ENCODE measurements at places on chromosomes 11 and 22.
A peak's percentile ranks its signal among the peaks of the same experiment; 100 is the strongest.

DNA sequence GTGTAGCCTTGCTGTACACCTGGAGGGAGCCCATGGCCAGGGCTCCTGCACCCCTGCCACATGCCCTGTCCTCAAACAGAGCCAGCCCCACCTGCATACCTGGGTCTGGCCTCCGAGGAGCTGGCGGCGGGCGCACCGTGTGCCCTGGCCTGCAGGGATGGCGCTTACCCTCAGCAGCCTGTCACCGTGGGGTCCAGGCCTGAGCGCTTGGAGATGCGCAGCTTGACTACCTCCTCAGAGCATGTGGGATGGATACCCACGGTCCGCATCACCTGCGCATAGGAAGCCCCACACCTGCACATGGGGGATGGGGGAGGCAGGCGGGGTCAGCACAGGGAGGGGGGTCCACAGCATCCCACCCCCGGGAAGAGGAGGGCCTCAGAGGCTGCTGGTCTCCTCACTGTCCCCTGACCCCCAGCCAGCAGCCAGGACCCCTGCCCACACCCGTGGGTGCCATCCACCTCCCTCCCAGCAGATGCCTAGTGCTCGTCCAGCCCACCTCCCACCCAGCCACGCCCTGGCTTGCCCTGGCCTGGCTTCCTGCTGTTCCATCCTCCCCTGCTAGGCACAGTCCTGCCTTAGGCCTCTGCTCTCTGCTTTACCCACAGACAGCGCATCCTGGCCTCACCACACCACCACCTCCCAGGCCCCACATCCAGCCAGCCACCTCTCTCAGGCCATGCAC, 22.4 kb upstream of the GNB1L start:
- H3K27ac ChIP-seq = no peak overlapping the region
- DNase-seq = peak; percentile 41
- H3K4me1 ChIP-seq = no peaks in the 10 kb centered on the region
- H3K36me3 ChIP-seq = no peaks in the 10 kb centered on the region
- no peaks in the 10 kb centered on the region for H3K27me3 ChIP-seq

DNA sequence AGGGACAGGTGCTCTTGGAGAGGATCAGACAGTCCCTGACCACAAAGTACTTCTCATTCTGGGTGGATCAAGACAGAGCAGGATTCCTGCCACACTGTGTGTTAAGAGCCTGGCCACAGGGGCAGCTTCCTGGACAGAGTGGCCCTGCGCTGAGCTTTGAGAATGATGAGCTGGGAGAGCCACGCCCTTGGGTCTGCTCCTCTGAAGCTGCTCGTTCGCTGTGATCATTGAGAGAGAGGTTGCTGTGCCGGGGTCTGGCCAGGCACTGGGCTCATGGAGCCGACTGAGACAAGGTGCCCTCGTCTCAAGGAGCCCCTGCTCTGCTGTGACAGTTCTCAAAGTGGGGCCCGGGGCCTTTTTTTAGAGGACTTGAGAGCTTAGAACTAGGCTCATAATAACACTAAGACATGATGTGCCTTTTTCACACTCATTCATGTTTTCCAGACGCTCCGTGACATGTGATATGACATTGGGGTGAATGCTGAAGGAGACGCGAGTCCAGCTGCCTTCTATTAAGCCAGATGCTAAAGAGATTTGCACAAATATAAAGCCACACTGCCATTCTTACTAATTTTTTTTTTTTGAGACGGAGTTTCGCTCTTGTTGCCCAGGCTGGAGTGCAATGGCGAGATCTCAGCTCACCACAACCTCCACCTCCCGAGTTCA, 1.6 kb upstream of the MFRP start:
- no peaks in the 10 kb centered on the region for H3K4me1 ChIP-seq
- no peak overlapping the region for H3K27ac ChIP-seq
- H3K36me3 ChIP-seq = no peaks in the 10 kb centered on the region
- no peaks in the 10 kb centered on the region for H3K27me3 ChIP-seq

DNA sequence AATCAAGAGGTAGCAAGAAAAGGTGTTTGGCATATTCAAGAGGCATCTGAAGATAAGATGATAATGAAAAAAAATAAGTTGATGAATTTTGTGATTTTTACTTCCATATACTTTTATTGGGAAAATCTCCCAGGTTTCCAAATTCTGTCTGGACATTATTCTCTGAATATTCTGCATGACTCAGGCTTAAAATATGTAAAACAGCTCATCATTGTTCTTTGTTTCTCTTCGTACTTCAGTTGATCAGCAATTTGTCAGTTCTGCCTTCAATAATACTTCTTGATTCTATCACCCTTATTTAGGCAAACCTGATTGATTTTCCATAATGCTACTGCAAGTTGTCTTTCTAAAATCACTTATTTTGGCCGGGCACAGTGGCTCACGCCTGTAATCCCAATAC, 30.2 kb downstream of the GTF2H1 start:
- no peak overlapping the region for H3K4me3 ChIP-seq
- no peak for DNase-seq
- peaks cover 5% of the 10 kb centered on the region for H3K36me3 ChIP-seq
- no peak overlapping the region for H3K27ac ChIP-seq
- H3K4me1 ChIP-seq = no peaks in the 10 kb centered on the region
- no peaks in the 10 kb centered on the region for H3K27me3 ChIP-seq

DNA sequence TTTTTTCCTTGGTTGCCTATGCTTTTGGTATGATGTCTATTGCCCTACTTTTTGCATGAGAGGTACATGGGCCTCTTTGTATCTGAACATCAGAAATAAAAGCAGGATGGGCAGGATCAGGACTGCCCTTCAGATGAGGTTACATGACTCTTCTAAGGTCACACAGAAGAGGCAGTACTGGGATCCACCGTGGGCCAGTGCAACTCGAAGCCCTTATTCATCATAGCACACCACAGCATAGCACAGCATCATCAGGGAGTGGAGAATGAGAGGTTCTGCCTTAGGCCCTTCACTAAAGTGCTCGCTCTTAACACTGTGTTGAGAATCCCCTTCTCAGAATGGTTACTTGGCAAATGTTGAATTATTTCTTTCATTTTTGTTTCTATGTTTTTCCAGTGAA, 88.3 kb downstream of the C22orf31 start:
- no peak overlapping the region for H3K4me3 ChIP-seq
- no peaks in the 10 kb centered on the region for H3K4me1 ChIP-seq
- no peaks in the 10 kb centered on the region for H3K27me3 ChIP-seq
- no peak for DNase-seq
- no peak overlapping the region for H3K27ac ChIP-seq
- no peaks in the 10 kb centered on the region for H3K36me3 ChIP-seq

- H3K4me1 ChIP-seq = no peaks in the 10 kb centered on the region
- H3K27me3 ChIP-seq = no peaks in the 10 kb centered on the region
- DNase-seq = no peak
- H3K27ac ChIP-seq = no peak overlapping the region
- H3K4me3 ChIP-seq = no peak overlapping the region
These were observed 3.8 kb downstream of the TIMM8B start for GRCh38 chr11:112082729-112083128.

DNA sequence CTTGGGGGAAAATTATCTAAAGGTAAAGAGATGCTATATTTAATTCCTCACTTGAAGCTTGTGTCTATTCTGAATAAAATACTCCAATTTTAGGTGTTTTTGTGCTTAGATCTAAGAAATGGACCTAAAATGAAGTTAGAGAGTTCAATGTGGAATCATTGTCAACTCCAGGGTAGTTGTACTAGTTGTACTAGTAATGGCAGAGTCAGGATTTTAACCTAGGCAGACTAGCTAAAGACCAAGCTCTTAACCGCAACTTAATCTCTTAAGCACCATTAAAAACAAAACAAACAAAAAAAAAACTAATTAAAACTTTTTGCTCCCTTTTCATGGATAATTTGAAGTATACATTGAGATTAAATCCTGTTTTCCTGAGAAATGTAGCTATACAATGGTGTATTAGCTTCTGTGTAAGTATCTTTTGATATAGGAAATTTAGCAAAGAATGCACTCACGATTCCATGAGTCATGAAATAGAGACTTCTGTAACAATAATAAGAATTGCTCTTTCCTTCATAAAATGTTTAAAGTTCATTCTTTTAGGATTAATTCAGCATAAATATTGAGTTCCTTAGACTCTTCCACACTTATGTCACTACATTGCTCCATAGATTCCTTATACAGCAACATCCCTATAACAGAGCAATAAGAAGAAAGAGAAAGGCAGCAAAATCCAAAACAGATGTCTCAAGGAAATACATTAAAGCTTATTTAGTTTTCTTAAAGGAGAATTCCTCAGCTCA, 26.5 kb upstream of the SOX6 start:
- H3K4me3 ChIP-seq = no peak overlapping the region
- no peak for DNase-seq

DNA sequence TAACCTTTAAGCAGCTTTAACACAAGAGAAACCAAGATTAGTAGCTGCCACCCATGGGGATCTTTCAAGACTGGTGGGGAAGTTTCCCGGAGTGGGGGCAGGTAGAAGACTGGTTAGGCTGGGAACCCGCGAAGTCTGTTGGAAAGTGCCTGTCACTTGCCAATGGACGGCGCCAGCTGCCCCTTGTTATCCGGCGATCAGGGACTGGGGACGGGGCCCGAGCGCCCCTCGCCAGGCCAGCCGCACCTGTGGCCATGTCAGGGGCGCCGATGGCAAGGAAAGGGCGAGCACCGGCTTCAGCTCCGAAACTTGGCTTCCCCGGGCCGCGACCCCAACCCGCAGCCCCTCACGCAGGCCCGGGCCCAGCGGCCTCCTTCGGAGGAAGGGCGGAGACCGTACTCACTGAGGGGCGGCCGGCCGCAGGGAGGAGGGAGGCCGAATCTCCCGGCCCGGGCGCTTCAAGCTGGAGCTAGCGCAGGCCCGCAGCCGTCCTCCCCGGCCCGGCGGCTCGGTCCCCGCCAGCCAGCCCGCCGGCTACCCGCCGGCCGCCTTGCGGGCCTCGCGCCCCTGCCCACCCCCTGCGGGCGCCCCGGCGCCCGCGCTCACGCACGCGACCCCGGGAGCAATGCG, 539 bp downstream of the EIF4ENIF1 start:
- H3K27ac ChIP-seq = peak overlapping the region; percentile 38
- peak overlapping the region; percentile 90 for H3K4me3 ChIP-seq
- no peaks in the 10 kb centered on the region for H3K4me1 ChIP-seq
- H3K27me3 ChIP-seq = no peaks in the 10 kb centered on the region
- DNase-seq = peak; percentile 63
- no peaks in the 10 kb centered on the region for H3K36me3 ChIP-seq

DNA sequence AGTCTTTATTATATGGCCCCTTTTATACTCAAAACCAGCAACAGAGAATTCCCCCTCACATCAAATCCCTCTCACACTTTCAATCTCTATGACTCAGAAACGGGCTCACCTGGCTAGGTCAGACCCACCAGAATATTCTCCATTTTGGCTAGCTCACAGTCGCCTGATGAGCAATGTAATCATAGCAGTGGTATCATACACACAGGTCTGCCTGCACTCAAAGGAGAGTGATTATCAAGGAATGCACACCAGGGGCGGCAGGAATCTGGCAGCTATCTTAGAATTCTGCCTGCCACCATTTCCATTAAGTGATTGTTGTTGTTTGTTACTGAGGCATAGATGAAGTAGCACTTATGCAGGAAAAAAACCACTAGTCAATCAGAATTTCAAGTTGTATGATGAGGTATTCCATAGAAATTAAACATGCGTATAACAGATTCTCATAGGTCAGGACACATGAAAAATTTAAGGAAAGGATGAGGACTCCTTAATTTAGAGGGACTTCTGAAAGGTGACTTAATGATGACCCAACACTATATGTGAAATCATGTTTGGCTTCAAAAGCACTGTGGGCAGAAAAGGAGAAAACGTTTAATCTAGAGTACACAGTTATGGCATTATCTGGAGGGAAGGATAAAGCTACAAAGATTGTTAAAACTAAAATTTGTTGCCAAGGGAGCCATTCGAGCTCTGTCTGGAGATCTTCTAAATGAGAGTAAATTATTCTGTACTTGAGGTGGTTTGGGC, 185.8 kb upstream of the DDI1 start:
- H3K36me3 ChIP-seq = no peaks in the 10 kb centered on the region
- H3K27me3 ChIP-seq = no peaks in the 10 kb centered on the region
- H3K4me3 ChIP-seq = no peak overlapping the region
- H3K4me1 ChIP-seq = peaks cover 5% of the 10 kb centered on the region

- H3K36me3 ChIP-seq = no peaks in the 10 kb centered on the region
- H3K4me1 ChIP-seq = no peaks in the 10 kb centered on the region
- H3K27ac ChIP-seq = no peak overlapping the region
- no peaks in the 10 kb centered on the region for H3K27me3 ChIP-seq
- H3K4me3 ChIP-seq = no peak overlapping the region
- DNase-seq = no peak
These were observed 1.4 kb downstream of the GNB1L start for GRCh38 chr22:19853058-19853878.

DNA sequence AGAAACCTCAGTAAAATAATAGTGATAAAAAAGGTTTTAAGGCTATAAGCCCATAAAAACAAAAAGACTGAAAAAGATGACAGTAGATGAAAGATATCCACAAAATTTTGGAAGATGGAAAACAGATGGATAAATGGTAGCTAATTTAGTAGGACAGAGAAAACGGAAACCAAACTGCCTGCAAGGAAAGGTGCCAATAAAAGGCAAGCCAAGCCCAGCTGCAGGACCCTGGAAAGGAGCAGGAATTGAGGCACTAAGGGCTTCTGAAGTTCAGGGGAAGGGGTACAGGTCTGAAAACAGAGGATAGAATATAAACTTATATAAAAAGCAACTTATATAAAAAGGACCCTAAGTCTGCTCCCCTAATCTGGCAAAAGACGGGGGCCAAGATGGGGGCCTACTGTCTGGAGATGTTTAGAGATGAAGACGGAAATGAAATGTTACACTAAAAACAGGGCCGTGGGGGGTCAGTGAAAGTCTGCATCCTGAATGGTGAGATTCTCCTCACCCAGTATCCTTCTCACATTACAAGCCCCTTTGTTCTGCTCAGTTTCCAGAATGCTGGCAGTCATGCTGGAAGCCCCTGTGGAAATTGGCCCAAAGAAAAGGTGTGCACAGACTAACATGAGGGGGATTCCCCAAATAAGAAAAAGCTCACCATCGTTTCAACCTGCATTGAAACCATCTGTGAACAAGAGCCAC, 269.3 kb upstream of the PITPNB start:
- H3K27ac ChIP-seq = no peak overlapping the region
- H3K4me1 ChIP-seq = peaks cover 2% of the 10 kb centered on the region
- no peak for DNase-seq
- H3K4me3 ChIP-seq = no peak overlapping the region

- H3K27ac ChIP-seq = no peak overlapping the region
- no peak overlapping the region for H3K4me3 ChIP-seq
- no peaks in the 10 kb centered on the region for H3K36me3 ChIP-seq
- H3K27me3 ChIP-seq = no peaks in the 10 kb centered on the region
- DNase-seq = no peak
- H3K4me1 ChIP-seq = no peaks in the 10 kb centered on the region
These were observed 3.7 kb upstream of the SIK2 start for GRCh38 chr11:111598559-111598958.

DNA sequence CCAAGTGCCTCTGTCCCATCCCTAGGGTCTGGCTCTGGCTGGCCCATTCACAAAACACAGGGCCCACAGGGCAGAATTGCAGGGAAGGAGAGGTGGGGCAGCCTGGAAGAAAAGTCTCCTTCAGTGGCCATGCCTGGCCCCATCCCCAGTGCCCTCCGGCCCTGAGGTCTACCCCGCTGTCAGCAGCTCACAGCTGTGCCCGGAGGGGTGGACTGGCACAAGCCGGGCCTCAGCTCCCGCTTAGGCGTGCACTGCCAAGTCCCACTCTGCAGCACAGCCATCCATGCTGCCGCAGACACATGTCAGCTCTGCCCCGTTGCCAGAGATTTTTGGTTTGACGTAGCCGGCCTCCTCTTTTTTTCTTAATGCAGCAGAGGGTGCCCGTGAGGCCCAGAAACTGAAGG, 3.9 kb upstream of the SCN2B start:
- H3K27me3 ChIP-seq = no peaks in the 10 kb centered on the region
- no peaks in the 10 kb centered on the region for H3K4me1 ChIP-seq
- DNase-seq = no peak
- H3K4me3 ChIP-seq = no peak overlapping the region
- H3K27ac ChIP-seq = no peak overlapping the region
- H3K36me3 ChIP-seq = no peaks in the 10 kb centered on the region

Data from aorta (tissue), 5 donors.